Right atrium auricular region (tissue), 2 donors: ENCODE measurements at places on chromosomes 6 and 20. TPM values are rescaled to one million over a fixed set of nuclear protein-coding genes. Genes with fewer than 3 reads are reported as not detected.

- H3K4me1 ChIP-seq, result no peaks in the 10 kb centered on the region
- H3K36me3 ChIP-seq, result no peaks in the 10 kb centered on the region
- H3K4me3 ChIP-seq, result no peak overlapping the region
- H3K27ac ChIP-seq, result no peak overlapping the region
Measured at GRCh38 chr6:148869585-148869984, 122.8 kb downstream of the UST start.

C6orf89 gene
- total RNA-seq, result 55.0 TPM

PLAGL1 gene
- total RNA-seq, result 6.8 TPM

DNA sequence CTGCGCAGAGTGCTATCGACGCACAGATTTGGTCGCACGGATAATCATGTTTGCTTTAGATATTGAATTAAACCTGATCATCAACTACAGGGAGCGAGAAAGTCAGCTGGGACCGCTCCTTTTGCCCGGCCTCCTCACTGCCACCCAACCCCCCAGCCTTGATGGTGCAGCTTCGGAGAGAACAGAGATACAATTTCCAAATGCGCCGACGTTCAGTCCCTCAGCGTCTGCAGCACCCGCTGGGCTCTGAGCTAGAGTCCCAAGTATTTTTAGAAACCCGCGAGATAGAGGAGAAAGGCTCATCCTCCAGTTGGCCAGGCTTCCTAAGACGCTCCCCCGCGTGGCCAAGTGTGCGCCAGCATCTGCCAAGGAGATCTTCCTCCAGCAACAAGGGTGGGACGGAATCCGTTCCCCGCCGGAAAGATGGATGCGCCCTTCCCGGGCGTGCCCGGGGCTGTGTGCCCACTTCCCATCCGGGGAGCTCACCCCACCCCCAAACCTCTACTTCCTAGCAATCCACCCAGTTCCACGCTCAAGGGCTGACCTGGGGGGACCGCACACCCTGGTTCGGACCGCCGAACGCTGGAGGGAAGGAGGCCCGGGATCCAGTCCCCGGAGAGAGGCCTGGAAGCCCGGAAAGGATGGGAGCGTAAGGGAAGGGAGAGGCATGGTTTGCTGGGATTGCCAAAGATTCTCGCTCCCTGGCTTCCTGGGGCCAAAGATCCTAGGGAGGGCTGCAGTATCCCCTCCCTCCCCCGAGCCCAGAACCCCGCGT lies 4.1 kb downstream of the NKX2-2 start:
- no peak for DNase-seq
- H3K4me1 ChIP-seq, result no peaks in the 10 kb centered on the region

RAET1E gene
- total RNA-seq, result 4.3 TPM

- no peaks in the 10 kb centered on the region for H3K27me3 ChIP-seq
- no peak for DNase-seq
- H3K4me3 ChIP-seq, result no peak overlapping the region
- no peaks in the 10 kb centered on the region for H3K36me3 ChIP-seq
- H3K4me1 ChIP-seq, result no peaks in the 10 kb centered on the region
- no peak overlapping the region for H3K27ac ChIP-seq
Measured at GRCh38 chr6:136782021-136782770, 10.1 kb downstream of the MAP3K5 start.

MYBL2 gene
- not detected for total RNA-seq

APCDD1L gene
- 0.89 TPM for total RNA-seq

DNA sequence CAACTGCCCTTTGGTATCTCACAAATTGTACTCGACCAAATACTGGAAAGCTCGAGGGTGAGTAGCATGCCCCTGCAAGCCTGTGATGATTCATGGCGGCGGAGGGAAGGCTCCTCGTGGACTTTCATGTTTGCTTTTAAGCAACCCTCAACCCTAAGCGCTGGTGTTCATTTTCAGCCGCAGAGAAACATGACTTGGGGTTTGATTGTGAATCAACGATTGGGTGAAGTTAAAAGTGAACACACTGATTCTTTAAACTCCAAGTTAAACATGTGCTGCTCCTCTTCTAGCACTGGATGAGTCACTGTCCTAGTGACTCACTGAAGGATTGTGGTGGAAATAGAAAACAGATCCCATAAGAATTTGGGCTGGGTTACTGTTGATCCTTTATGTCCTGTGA lies 8.3 kb downstream of the CD109 start:
- no peaks in the 10 kb centered on the region for H3K27me3 ChIP-seq
- no peaks in the 10 kb centered on the region for H3K4me1 ChIP-seq
- no peak for DNase-seq
- peak overlapping the region; percentile 46 for H3K27ac ChIP-seq
- no peaks in the 10 kb centered on the region for H3K36me3 ChIP-seq

DNA sequence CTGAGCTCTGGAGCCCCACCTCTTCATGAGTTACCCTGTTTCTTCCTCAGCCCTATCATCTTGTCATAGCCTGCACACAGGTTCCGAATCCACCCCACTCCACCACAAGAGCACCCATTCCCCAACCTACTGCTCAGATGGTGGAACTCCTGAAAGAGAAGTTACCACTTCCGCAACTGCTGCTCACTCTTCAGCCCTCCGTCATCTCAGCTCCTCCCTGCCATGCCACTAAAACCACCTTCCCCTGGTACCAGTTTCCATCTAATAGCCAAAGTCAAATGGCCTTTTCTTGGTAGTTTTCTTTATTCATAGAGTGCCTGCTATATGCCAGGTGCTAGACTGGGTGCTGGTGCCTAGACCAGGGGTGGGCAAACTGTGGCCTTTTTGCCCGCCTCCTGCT lies 3.9 kb downstream of the RAB22A start:
- H3K4me3 ChIP-seq, result no peak overlapping the region
- peaks cover 18% of the 10 kb centered on the region for H3K4me1 ChIP-seq
- DNase-seq, result no peak
- peaks cover 15% of the 10 kb centered on the region for H3K36me3 ChIP-seq

DNA sequence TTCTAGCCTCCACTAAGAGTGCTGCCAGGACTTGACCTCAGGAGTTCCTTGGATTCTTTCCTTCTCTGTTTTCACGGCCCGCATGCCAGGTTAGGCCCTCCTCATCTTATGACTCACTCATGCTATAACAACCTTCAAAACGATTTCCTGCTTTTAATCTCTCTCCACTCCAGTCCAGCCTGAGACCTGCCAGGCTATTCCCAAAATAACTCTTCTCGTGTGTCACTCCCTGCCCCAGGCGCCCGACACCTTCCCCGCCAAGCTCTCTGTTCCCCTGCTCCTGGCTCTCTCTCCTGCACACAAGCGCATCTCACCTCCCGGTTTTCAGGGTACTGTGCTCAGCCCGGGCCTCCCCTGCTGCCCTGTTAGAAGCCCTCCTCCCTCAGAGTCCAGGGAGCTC lies 64.1 kb upstream of the RPS6KA2 start:
- DNase-seq, result peak; percentile 63
- no peaks in the 10 kb centered on the region for H3K4me1 ChIP-seq
- no peak overlapping the region for H3K4me3 ChIP-seq

DNA sequence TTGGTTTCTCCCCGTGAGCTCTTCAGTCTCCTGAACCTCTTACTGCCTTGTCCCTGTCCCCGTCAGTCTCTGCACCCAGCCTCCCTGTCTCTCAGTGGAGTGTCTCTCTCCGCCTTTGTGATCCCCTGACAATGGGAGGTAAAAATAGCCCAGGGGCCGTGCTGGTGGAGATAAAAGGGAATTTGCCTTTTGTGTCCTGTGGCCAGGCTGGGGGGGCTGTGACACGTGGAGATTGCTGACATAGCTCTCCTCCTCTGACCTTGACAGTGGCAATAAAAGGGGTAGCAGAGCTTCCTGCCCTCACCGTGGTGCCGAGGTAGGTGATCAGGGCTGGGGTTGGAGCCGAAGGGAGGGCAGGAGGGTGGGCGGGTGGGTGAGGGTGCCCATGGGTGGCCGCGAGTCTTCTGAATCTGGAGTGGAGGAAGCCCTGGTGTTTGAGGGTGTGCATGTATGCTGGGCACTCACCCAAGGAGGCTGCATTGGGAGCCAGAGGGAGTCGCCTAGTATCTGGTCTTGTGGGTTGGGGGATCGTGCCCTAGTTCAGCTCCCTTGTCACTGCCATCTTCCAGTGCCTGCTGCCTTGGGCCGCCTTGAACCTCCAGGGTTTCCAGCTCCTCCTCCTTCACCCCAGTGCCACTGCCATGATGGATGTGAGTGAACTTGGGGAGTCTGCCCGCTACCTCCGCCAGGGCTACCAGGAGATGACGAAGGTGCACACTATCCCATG lies 21.9 kb downstream of the MYH7B start:
- no peaks in the 10 kb centered on the region for H3K27me3 ChIP-seq
- H3K4me3 ChIP-seq, result peak overlapping the region; percentile 46
- DNase-seq, result no peak
- H3K27ac ChIP-seq, result peak overlapping the region; percentile 98
- no peaks in the 10 kb centered on the region for H3K4me1 ChIP-seq

PRKN gene
- total RNA-seq, result 19.3 TPM

DNA sequence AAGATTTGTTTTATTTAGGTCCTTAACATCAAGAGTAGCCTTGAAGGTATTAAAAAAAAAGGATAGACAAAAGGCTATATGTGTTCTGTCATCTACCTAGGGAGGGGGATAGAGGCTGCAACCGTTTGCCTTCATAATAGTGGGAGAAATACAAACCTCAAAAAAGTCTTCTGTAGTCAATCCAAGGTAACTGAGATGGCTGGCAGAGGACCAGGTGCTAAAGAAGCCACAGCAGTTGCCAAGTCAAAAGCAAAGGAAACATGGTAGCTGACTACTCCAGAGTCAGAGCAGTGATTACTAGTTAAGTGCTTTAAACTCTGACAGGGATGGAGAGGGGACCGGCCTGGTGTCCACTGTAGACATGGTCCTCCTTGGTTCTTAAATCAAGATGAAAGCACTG lies 249.4 kb downstream of the PTPRK start:
- H3K27ac ChIP-seq, result no peak overlapping the region
- no peaks in the 10 kb centered on the region for H3K36me3 ChIP-seq
- DNase-seq, result no peak
- H3K27me3 ChIP-seq, result no peaks in the 10 kb centered on the region

DNA sequence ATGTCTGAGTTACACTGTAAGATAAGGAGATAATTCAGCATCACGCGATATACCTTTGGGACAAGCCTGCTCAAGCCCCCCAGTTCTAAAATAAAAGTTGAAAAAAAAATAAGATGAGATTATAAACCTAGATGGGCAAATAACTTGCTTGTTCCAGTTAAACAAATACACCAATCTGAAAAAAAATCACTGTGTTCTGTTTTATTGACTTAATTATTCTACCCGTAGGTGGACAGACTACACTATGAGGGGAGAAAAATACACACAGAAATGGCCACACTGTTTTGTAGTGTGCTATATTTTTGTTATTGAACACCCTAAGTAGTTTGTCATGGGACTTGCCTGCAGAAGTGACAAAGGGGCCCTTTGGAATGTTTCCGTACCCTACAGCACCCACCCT lies 70.9 kb downstream of the CRYBG1 start:
- no peaks in the 10 kb centered on the region for H3K27me3 ChIP-seq
- H3K4me1 ChIP-seq, result no peaks in the 10 kb centered on the region
- DNase-seq, result no peak
- no peak overlapping the region for H3K4me3 ChIP-seq
- H3K27ac ChIP-seq, result no peak overlapping the region
- no peaks in the 10 kb centered on the region for H3K36me3 ChIP-seq

GRCh38 chr6:154773610-154774089 lies 40.4 kb downstream of the SCAF8 start:
- no peak for DNase-seq
- H3K27ac ChIP-seq, result no peak overlapping the region
- no peak overlapping the region for H3K4me3 ChIP-seq
- no peaks in the 10 kb centered on the region for H3K4me1 ChIP-seq
- no peaks in the 10 kb centered on the region for H3K27me3 ChIP-seq

- H3K36me3 ChIP-seq, result no peaks in the 10 kb centered on the region
- no peaks in the 10 kb centered on the region for H3K27me3 ChIP-seq
- no peaks in the 10 kb centered on the region for H3K4me1 ChIP-seq
Measured at GRCh38 chr20:10076126-10077080, 41.6 kb downstream of the ANKEF1 start.

GRCh38 chr6:13461805-13462204 lies 25.6 kb downstream of the GFOD1 start:
- no peak for DNase-seq
- H3K27ac ChIP-seq, result peak overlapping the region; percentile 87
- H3K27me3 ChIP-seq, result no peaks in the 10 kb centered on the region
- no peak overlapping the region for H3K4me3 ChIP-seq
- H3K4me1 ChIP-seq, result no peaks in the 10 kb centered on the region
- H3K36me3 ChIP-seq, result peaks cover 9% of the 10 kb centered on the region

- DNase-seq, result no peak
- peaks cover 52% of the 10 kb centered on the region for H3K4me1 ChIP-seq
Measured at GRCh38 chr6:33424855-33425667, 5.2 kb downstream of the SYNGAP1 start.

DNA sequence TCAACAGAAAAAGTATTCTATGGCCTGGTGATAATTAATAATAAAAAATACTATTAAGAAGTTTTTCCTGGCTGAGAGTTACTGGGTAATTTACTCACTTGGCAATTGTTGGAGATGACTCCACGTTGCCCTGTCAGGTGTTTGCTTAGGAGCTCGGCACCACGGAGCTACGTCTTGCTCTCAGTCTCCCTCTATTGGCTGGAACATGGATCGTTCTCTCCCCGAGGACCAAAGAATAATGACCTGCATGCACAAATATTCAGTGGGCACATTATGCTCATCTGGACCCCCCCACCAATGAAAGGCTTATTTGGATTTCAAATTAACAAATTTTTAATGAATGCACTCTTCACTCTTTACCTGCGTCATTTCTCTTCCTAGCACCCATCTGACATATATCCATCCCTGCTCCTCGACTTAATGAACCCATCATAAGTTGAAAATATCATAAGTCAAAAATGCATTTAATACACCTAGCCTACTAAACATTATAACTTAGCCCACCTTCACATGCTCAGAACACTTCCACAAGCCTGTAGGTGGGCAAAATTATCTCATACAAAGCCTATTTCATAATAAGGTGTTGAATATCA lies 71.0 kb upstream of the CD83 start:
- no peak overlapping the region for H3K27ac ChIP-seq
- H3K36me3 ChIP-seq, result no peaks in the 10 kb centered on the region
- no peak for DNase-seq
- no peaks in the 10 kb centered on the region for H3K27me3 ChIP-seq
- no peak overlapping the region for H3K4me3 ChIP-seq

DNA sequence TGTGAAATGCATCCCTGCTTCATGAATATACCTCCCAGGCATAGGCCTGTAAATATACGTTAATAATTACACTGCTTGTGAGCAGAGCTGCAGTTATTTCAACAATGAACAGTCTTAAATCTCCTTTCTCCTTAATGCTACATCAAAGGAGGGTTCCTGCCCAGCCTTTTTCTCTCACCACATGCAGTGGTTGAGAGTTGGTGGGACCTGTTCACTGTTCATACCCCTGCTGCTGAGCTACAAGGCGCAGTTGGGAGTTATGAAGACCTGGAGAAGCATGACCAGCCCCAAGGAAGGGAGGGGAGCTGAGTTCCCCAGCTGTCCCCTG lies 111.9 kb upstream of the FOXQ1 start:
- H3K27me3 ChIP-seq, result no peaks in the 10 kb centered on the region
- no peaks in the 10 kb centered on the region for H3K4me1 ChIP-seq
- no peak overlapping the region for H3K4me3 ChIP-seq
- H3K27ac ChIP-seq, result no peak overlapping the region
- no peak for DNase-seq
- no peaks in the 10 kb centered on the region for H3K36me3 ChIP-seq

GRCh38 chr6:166567107-166567506 lies 19.4 kb downstream of the RAMACL start:
- no peak for DNase-seq
- no peaks in the 10 kb centered on the region for H3K27me3 ChIP-seq
- H3K4me3 ChIP-seq, result no peak overlapping the region

IL17A gene
- not detected for total RNA-seq
